ENCODE measurements at places on chromosomes 2 and 18.
A peak's percentile ranks its signal among the peaks of the same experiment; 100 is the strongest.

DNA sequence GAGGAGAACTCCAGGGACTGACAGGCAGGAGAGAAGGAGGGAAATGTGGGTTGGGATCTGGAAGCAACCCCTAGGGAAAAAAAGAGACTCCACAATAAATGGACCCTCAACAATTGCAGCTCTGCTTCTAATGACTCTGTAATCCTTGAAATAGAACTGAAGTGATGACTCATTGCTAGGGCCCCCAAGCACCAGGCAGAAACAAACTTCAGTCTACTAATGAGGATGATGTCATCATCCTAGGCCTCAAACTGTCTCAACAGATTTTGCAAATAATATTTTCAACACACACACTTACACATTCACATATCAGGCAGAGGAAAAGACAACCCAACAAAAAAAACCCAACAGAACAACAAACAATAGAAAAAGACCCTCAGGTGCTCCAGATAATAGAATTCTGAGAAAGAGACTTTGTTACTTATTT is 143.3 kb downstream of the HDAC4 start:
- no peak for DNase-seq

GRCh38 chr2:66343259-66343658 is 91.7 kb upstream of the MEIS1 start:
- DNase-seq: no peak

DNA sequence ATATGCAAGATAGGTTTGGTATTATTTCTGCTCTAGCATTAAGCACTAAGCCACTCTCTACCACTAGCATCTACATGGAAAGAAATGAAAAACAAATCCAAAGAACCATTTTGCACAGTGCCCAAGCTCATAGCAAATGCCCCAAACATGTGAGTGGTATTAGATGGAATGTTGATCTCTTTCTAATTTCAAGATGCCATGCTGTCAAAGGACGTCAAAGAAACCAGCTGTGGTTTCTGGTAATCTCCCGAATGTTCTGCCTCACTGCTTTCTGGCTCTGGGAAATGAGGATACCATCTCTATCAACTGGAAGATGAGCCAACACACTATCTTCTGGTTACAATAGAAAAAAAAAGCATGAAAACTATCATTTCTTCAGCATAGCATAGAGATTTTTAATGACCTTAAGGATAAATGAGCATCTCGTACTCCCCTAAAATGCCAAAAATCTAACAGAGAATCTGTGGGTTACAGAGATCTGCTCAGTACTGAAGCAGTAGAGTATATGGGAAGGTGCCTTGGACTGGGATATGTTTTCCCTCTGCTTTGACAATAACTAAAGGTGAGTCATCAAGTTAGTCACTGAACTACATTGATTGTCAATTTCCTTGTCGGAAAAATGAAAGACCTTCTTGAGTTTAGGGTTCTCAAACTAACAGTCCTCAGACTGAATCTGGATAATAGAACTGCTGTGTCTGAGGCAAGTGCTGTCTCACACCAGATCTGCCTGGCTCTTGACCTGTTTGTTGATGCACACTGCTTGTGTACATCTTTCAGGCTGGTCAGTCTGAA is 244.8 kb upstream of the NCKAP5 start:
- DNase-seq: no peak

- peak; percentile 76 for DNase-seq
These were observed at the start of gene TMEM214 for GRCh38 chr2:27032495-27033252. TMEM214 (plus strand) TSS chr2:27032965; CDS start chr2:27033016, 51 bp downstream.

DNA sequence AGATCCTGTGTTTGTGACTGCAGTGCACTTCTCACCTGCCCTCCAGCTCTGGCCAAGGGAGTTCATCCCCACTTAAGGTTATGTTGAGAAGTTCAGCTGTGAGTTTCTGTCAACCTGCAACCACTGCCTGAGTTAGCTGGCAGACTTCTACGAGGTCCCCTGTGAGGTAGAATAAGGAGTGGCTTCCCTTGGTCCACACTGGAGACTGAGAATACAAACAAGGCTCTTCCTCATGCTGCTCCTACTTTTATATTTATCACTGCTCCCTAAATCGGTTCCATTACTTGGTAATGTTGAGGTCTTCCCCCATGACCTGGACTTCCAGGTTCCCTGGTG is 353.2 kb upstream of the CWC22 start:
- DNase-seq: no peak

- no peak for DNase-seq
These were observed 106.9 kb downstream of the ROCK1 start for GRCh38 chr18:21004726-21005125.

- DNase-seq: no peak
These were observed 684.2 kb downstream of the EPHA4 start for GRCh38 chr2:220887876-220888275.

- DNase-seq: no peak
These were observed 111.1 kb upstream of the RBBP8 start for GRCh38 chr18:22822024-22822423.

GRCh38 chr2:239868556-239869181 is 156.5 kb downstream of the NDUFA10 start:
- no peak for DNase-seq

DNA sequence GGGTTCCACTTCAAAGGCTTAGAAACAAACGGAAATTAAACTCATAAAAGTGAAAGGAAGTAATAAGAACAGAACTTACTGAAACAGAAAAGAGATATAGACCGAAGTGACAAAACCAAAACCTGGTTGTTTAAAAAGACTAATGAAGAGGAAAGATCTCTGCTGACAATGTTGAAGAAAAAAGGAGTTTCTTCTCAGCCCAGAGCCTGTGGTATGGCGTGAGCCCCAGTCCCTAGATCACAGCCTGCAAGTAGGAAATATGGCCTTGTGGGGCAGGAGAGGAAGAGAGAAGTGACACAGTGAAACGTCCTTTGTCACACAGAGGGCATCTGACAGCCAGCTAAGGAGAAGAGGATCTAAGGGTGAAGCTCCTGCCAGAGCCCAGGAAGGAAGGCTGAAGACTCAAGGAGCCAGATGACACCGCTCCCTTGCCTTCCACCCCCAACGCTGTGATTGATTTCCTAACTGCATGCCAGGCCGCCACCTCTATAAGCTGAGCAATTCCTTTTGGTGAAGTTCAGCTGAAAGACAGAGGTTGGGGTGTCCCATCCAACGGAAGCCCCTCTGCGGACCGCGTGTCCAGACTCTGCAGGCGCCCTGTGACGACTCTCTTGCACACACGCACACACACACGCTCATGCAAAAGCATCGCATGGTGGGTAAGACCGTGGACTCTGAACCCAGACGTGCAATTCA is 141.1 kb downstream of the HDAC4 start:
- DNase-seq: no peak

GRCh38 chr2:228507870-228508269 is 326.4 kb upstream of the SPHKAP start:
- no peak for DNase-seq

DNA sequence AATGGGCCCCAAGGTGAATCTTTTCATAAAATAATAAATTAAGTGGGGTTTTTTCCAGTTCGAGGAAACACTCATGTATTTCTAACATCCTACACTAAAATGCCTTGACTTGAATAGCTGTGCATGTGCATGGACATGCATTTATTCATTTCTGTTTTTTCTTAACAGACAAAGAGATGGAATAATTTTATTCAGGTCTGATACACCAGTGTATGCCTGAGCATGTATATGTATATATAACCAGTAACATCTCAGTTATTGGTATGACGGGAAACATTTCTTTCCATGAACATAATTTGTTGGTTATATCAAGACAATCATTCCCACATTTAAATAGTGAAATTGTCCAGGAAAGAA is 468.7 kb upstream of the TNP1 start:
- DNase-seq: no peak

GRCh38 chr2:195734395-195734794 is 77.4 kb downstream of the SLC39A10 start:
- DNase-seq: no peak

DNA sequence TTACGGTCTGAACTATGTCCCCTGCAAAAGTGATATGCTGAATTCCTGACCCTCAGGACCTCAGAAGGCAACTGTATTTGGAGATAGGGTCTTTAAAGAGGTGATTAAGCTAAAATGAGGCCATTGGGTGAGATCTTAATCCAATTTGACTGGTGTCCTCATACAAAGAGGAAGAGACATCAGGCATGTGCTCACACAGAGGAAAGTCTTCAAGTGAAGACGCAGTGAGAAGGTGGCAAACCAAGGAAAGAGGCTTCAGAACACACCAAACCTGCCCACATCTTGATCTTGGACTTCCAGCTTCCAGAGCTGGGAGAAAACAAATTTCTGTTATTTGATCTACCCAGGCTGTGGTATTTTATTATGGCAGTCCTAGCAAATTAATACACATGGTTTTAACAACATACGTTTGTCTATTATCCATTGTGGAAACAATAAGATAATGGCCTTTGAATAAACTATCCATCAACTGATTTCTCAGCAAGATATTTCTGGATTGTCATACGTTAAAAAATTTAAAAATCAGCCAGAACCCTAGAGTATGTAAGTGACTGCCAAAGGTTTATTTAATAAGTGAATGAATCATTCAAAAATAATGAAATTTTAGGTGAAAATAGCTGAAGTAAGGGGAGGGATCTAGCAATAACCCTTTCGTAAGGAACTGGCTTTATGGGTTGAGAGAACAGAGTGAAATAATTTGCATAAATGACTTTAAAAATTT is 6.5 kb downstream of the WIPF1 start:
- DNase-seq: no peak

- no peak for DNase-seq
These were observed 155.0 kb downstream of the SETBP1 start for GRCh38 chr18:44835703-44836102.

DNA sequence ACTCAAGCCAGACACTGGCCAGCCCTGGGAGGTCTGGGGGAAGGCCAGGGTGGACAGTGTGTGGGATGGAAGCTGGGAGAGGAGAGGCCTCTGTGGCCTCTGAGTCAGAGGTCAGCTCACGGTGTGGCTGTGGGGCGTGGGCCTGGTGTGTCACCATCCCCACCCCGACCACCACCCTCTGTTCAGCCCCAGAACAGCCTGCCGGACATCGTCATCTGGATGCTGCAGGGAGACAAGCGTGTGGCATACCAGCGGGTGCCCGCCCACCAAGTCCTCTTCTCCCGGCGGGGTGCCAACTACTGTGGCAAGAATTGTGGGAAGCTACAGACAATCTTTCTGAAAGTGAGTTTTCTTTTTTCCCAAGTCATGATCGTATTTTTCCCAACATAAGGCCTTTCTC is 110.5 kb downstream of the DYSF start:
- DNase-seq: no peak

GRCh38 chr18:46917803-46918600 is 600 bp downstream of the KATNAL2 start:
- DNase-seq: no peak

- DNase-seq: no peak
These were observed 8.2 kb upstream of the GAREM2 start for GRCh38 chr2:26164641-26165211.

DNA sequence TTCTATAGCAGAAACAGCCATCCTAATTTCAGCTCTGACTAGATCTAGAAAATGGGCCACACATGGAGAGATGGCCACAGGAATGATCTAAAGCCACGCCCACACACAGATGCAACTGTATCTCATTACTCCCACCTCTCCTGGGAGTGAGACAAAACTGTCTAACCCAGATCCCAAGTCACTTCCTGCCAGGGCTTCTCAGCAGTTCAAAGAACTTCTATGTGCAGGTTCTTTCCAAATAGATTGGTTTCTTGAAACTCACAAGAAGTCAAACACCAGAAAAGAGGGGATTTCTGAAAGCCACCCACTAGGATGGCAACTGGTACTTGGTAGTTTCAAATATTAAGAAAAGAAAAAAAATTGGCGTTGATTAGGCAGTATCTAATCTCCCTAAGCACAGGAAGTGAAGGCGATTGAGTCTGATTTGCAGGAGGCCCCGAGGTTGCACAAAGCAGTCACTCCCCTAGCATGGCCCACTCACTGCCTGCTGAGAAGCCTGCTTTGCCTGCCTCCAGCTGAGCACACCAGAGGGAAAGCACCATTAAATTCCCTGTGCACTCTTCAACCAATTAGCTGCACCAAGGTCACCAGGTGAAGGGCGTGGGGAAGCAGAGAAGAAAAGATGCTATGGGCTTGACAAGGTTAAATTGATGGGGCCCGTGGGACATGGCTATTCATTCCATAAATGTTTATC is 51.1 kb downstream of the PAPOLG start:
- DNase-seq: no peak

DNA sequence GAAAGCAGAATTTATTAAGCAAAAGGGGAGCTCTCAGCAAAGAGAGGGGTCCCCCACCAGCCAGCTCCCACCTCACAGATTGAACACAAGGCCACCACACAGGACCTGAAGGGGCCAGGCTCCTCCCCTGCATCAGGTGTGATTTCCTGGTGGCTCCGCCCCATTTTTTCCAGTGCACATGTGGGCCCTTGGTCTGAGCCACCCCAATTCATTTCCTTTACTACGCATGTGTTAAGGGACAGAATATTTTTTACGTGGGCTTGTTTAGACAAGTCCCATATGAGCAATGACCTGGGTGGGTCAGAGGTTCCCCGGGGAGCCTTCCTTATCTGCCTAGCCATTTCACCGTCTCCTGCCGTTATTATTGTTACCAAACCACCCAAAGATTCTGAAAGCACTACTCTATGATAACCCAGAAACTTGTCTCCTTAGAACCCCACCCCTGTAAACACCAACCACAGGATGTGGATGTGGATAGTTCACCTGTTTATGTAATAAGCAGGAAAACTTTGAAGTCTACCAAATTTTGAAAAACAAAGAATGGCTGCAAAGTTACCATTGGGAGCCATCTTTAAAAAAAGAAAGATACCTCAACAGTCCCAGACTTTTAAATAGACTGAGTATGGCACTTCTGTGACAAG is 191.7 kb downstream of the CD226 start:
- no peak for DNase-seq

- DNase-seq: no peak
These were observed 706 bp downstream of the LAMA1 start for GRCh38 chr18:7116792-7117389.

GRCh38 chr18:34976534-34976898 is 64.7 kb upstream of the MAPRE2 start:
- no peak for DNase-seq

DNA sequence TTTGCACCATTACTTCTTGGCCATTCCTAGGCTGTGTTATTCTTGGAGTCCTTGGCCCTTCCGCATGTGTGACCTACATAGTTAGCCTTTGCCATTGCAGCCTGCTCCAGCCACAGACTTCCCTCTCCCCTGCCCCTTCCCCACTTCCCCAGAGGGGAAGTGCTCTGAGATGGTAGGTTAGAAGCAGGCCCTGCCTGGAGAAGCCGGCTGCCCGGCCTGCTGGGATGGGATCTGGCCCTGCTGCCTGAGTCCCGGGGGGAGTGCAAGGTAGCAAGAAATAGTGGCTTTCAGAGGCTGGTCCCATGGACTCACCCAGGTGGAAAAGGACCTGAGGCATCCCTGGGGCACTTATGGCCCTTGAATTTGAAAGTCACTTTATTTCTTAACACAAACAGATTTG is 28.4 kb upstream of the OTOF start:
- DNase-seq: no peak

- DNase-seq: no peak
These were observed 29.2 kb downstream of the PECR start for GRCh38 chr2:216052420-216052819.

- no peak for DNase-seq
These were observed 29.7 kb upstream of the PSME4 start for GRCh38 chr2:54000524-54000923.

- peak; percentile 26 for DNase-seq
These were observed 26.4 kb downstream of the ASXL2 start for GRCh38 chr2:25851740-25852503.
